EL (cell line): ENCODE measurements at places on chromosomes 4 and X.

DNA sequence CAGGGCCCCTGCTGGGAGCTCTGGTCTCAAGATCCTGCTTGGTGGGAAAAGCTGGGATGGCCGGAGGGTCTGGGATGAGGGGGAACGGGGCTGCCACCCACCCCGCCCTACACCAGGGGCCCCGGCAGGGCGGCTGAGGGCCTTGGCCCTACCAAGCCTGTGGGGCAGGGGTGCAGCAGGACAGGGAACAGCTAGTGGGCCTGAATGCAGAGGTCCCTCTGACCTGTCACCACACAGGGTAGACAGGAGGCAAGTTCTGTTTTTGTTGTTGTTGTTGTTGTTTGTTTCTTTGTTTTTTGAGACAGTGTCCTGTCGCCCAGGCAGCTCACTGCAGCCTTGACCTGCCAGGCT is 332 bp upstream of the RENBP start:
- DNase-seq = no peak

GRCh38 chrX:142084611-142085010 is 120.5 kb downstream of the MAGEC2 start:
- DNase-seq = peak; percentile 16

DNA sequence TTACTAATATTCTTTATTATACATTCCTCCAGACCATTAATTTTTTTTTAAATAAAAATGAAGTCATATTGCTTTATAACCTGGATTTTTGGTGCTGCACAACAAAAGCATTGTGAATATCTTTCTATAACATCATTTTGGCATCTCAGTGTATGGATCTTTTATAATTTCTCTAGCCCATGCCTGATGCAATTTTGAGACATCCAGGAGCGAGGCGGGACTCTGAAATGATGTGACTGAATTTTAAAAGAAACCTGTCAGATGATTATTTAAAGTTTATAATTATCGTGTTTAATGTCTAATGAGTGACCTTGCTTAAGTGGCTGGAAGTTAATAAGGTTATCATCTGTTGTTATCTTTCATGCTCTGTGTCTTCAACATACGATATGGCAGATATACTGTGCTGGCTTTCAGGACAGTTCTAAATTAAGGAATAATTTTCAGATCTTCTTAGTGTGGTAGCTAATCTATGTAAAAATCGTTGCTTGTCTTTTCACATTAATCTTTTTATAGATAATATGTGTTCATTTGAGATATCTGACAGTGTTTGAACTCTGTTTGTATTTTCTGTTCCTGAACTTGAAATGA is 58.8 kb downstream of the KIT start:
- DNase-seq = no peak

- no peak for DNase-seq
Measured at GRCh38 chrX:108722561-108722960, 13.8 kb downstream of the IRS4 start.

DNA sequence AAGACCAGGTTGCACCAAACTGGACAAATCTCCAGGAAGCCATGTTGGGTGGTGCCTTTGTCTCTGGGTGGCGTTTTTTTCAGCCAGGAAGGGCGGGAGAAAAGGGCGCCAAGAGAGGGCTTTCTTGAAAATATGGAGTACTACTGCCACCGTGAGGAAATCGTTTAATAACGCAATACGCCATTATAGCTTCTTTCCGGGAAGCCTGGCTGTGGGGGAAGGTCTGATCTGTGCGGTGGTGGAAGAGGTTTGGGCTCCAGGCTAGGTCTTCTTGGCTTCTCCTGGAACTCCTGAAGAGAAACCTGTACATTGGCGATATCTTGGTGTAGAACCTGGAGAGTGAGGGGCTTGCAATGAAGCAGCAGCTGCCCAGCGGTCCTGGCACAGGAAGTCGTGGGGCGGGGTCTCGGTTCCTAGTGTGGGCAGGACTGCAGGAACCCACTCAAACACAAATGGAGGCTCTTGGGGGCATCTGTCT is 202.7 kb downstream of the OR13H1 start:
- no peak for DNase-seq
